ENCODE measurements at places on chromosomes 2 and 18. TPM values are rescaled to one million over a fixed set of nuclear protein-coding genes. Genes with fewer than 3 reads are reported as not detected.

SPDYA gene
- total RNA-seq, result 1.9 TPM

HDLBP gene
- total RNA-seq, result 163 TPM

PTH2R gene
- total RNA-seq, result not detected

IRS1 gene
- 9.6 TPM for total RNA-seq

TMEM182 gene
- total RNA-seq, result 1.8 TPM

SLC9A4 gene
- 0.10 TPM for total RNA-seq

SCRN3 gene
- 16.8 TPM for total RNA-seq

CYP27C1 gene
- not detected for total RNA-seq

G6PC2 gene
- not detected for total RNA-seq

IAH1 gene
- total RNA-seq, result 63.7 TPM

RAMP1 gene
- total RNA-seq, result 15.9 TPM

REG1A gene
- total RNA-seq, result not detected

ANKRD30BL gene
- not detected for total RNA-seq

TTC39C gene
- total RNA-seq, result 122 TPM

C2orf80 gene
- total RNA-seq, result not detected

SULT1C4 gene
- total RNA-seq, result not detected

CRYGC gene
- not detected for total RNA-seq

UGT1A4 gene
- not detected for total RNA-seq

HOXD1 gene
- not detected for total RNA-seq

KLF11 gene
- 8.9 TPM for total RNA-seq

AUP1 gene
- 110 TPM for total RNA-seq

PLEK gene
- total RNA-seq, result 1.4 TPM

CIDEA gene
- not detected for total RNA-seq

CYS1 gene
- 0.28 TPM for total RNA-seq

LAMA3 gene
- 0.86 TPM for total RNA-seq

FABP1 gene
- not detected for total RNA-seq

TMEM163 gene
- total RNA-seq, result 0.18 TPM

CD8B gene
- total RNA-seq, result 3.0 TPM

RNU2-63P gene
- 13.6 TPM for total RNA-seq

ZNF521 gene
- not detected for total RNA-seq

IL36G gene
- total RNA-seq, result not detected

FBXO36 gene
- total RNA-seq, result 0.50 TPM

DOCK10 gene
- total RNA-seq, result 240 TPM

DLGAP1 gene
- not detected for total RNA-seq

NEUROD1 gene
- not detected for total RNA-seq

TTN gene
- total RNA-seq, result 11.6 TPM

MAIP1 gene
- 12.6 TPM for total RNA-seq

CDH20 gene
- not detected for total RNA-seq

LRRC30 gene
- total RNA-seq, result not detected

CFAP53 gene
- total RNA-seq, result 0.36 TPM

LYG2 gene
- total RNA-seq, result not detected

EHD3 gene
- 0.43 TPM for total RNA-seq

PAX3 gene
- not detected for total RNA-seq

PKDCC gene
- total RNA-seq, result not detected

DCTN1 gene
- total RNA-seq, result 104 TPM

MYCN gene
- total RNA-seq, result 0.14 TPM

SPRED2 gene
- 16.4 TPM for total RNA-seq

MOGAT1 gene
- not detected for total RNA-seq

IL36A gene
- total RNA-seq, result not detected

NAT8 gene
- total RNA-seq, result not detected

All from activated naive CD4-positive, alpha-beta T cell treated with anti-CD3 and anti-CD28 coated beads, Interleukin-2, amount 10 ng/mL, durations not matched to agents 5 hours and 36 hours (primary cell).